ENCODE measurements at places on chromosomes 1 and 21.

GRCh38 chr1:20847611-20848080 lies 60.5 kb upstream of the HP1BP3 start:
- no peak for DNase-seq

DNA sequence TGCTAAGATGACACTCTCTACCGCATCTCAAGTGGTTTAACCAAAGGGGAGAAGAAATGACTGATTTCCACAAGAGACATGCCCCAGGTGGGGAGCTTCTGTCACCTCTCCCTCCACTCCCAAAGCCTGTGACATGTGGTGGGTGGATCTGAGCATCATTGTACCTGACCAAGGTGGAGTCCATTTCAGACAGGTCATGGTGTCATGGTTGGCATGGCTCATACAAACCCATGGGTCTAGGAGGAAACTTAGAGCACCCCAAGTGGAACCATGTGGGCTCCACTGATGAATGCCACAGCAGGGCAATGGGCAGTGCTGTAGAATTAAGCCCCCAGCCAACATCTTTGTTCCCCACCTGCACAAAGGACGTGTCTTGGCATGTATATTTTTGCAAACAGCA lies 131.5 kb upstream of the EDN2 start:
- DNase-seq, result no peak

DNA sequence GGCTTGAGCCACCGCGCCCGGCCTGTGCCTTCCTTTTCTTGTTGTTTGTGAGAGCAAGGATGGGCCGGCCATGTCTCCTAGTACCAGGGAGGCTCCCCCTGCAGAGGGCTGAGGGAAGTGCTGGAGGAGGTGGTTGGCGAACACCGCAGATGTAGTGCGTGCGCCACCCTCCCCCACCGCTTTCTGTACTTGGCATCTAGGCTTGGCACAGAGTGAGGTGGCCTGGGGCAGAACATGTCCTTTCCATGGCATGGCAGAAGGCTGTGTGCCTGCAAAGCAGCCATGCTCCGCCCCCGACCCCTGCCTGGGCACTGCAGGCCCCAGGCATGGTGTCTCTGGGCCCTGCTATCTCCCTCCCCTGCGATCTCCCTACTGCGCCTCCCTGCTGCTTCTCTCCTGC lies 30.7 kb downstream of the ALPL start:
- DNase-seq, result no peak

DNA sequence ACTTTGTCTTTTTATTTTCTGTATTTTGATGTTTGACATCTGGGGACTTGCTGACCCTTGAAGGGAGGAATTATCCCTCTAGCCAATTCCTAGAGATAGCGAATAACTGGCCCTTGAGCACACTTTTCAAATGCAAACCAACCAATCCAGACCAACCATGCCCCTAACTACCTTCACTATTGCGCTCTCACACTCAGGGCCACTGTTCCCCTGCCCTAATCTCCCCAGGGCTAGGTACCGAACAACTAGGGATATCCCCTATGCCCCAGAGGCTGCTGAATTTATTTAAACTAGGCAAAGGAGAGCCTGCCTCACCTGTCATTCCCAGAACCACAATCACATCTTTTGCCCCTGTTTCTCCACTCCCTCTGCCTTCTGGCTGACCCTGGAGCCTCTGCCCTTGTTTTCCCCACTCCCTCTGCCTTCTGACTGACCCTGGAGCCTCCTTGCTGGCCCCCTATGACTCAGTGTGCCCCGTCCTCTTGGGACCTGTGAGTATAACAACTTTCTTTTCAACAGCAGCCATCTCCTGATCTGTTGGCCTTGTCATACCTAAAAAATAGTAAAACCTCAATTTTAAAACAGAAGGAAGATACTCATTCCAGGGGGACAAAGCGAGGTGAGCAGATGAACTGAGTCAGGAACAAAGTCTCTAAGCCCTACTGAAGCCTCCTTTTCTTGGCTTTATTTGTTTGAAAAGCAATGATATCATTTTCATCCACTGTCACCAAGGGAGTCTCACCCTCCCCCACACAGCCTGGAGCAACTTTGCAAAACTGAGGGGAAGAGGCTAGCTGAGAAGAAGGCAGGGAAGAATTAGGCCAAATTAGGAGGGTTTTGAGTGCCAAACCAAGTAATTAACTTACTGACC lies 115.5 kb downstream of the NMNAT2 start:
- no peak for DNase-seq

- DNase-seq, result no peak
Observed at GRCh38 chr1:152108882-152109222, 6.4 kb downstream of the TCHH start.

GRCh38 chr1:5907966-5908365 lies 84.3 kb downstream of the NPHP4 start:
- DNase-seq, result no peak

DNA sequence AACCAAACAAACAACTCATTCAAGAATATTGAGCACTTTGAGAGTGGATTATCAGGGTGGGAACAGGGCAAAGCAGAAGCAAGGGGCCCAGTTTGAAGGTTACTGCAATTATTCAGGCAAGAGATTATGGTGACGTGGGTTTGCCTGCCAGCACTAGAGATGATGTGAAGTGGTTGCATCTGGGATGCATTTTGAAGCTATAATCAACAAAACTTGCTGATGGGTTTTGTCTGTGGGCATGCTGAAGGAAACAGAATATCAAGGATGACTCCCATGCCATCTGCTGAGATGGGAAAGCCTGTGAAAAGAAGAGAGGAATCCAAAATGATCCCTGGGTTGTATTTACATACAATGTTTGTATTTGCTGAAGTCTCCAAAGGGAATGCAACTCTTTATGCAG lies 224.3 kb upstream of the GREM2 start:
- no peak for DNase-seq

- DNase-seq, result no peak
Observed at GRCh38 chr1:162916821-162917613, 56.0 kb upstream of the CCDC190 start.

DNA sequence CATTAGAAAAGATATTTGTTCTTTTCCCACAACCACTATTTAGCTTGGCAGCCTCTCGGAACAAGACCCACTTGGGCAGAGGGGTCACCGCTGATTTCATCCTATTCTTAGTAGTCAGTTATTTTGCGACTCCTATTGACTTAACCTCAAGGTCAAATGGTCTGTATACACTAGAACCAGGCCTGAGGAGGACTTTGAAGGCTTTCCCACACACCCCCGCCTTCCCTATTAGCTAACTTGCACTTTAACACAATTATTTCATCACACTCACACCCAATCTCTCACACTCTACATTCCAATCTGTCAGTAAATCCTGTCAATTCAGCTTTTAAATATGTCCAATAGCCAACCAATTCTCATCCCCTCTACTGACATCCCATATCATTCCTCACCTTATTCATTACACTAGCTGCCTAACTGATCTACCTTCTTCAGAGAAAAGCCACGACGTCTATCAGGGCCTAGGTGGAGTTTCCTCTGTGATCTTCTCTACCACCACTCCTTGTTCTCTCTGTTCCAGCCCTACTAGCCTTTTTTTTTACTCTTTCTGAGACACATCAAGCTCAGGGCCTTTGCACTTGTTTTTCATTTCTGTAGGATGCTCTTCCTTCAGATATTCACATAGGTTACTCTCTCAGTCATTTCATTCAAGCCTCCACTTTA lies 1.0 kb upstream of the NIBAN1 start:
- DNase-seq, result no peak

- no peak for DNase-seq
Observed at GRCh38 chr1:151838222-151839081, 1.2 kb downstream of the C2CD4D start.

- DNase-seq, result no peak
Observed at GRCh38 chr1:236166041-236166440, 23.7 kb downstream of the GPR137B start.

GRCh38 chr1:182784556-182785171 lies 4.9 kb upstream of the NPL start:
- DNase-seq, result peak; percentile 79

GRCh38 chr1:216457356-216457755 lies 34.1 kb upstream of the USH2A start:
- DNase-seq, result no peak

- no peak for DNase-seq
Observed at GRCh38 chr1:173413271-173413707, 63.8 kb upstream of the PRDX6 start.

DNA sequence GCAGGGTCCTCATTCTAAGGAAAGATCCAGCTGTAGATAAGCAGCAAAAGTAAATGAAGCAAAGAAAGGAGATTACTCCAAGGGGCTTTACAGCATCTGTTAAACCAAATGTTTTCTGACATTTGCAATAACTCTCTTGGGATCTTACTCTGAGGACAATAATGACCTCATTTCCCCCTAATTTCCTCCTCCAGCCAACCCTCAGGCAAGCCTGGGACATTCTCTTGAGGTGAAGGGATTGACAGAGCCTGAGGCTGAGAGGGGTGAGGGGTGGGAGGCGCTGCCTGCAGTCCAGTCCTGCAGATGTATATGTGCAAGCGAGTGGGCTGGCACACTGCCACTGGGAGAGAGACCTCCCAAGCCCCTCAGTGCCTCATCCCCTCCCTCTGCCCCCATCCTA lies 40.5 kb upstream of the NEK2 start:
- DNase-seq, result no peak

GRCh38 chr1:229318056-229318455 lies 24.8 kb downstream of the CCSAP start:
- no peak for DNase-seq

DNA sequence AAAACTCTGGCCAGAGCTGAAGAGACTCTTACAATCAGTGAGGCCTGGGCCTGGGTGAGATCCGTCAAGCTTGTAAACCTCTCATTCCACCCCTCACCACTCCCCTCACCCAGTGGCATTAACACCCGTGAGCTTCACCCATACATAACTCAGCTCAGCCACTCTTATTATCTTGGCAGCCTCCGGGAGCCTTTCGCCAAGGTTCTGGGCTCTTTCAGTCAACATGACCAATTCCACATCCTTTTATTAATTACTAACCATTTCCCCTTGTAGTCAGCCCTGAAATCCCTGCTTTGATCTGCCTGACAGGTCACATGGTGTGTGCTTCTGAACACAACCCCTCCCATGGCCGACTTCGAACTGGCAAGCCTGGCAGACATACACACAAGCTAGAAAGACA lies 134.8 kb downstream of the SETD4 start:
- no peak for DNase-seq

GRCh38 chr1:160606611-160607010 lies 27.3 kb upstream of the CD84 start:
- no peak for DNase-seq

GRCh38 chr21:45045481-45045880 lies 28.9 kb upstream of the ADARB1 start:
- no peak for DNase-seq

DNA sequence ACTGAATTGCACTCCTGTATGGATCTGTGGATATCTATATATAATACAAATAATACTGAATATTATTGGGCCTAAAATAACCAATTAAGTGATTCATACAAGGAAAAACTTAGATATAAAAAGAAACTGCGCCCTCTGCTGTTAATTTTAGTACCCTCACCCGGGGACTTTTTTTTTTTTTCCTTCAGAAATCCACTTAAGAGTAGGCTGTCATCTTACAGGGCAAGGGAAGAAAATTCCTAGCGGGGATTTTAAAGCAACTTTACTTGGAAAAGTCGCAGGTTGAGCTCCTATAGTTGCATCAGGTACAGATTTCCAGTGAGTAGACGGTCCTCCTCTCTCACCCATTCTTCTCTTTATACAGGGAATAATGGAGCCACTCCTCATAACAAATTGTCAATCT lies 1.3 kb downstream of the NTNG1 start:
- no peak for DNase-seq

GRCh38 chr1:10813799-10814198 lies 17.4 kb upstream of the CASZ1 start:
- DNase-seq, result no peak

- DNase-seq, result no peak
Observed at GRCh38 chr1:60867782-60868181, 214.6 kb upstream of the NFIA start.

DNA sequence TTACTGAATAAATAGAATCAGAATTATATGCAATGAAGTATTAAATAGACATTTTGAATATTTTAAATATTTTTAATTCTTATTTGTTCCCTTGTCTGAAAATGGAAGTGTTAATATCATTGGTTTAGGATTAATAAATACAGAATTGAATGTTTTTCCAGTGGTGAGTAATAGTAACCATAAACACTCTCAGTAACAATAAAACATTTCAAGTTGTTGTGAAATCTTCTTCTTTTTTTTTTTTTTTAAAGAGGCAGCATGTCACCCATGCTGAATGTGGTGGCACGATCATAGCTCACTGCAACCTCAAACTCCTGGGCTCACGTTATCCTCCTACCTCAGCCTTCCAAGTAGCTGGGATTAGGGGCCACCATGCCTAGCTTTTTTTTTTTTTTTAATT lies 86.2 kb upstream of the ZBTB18 start:
- no peak for DNase-seq

DNA sequence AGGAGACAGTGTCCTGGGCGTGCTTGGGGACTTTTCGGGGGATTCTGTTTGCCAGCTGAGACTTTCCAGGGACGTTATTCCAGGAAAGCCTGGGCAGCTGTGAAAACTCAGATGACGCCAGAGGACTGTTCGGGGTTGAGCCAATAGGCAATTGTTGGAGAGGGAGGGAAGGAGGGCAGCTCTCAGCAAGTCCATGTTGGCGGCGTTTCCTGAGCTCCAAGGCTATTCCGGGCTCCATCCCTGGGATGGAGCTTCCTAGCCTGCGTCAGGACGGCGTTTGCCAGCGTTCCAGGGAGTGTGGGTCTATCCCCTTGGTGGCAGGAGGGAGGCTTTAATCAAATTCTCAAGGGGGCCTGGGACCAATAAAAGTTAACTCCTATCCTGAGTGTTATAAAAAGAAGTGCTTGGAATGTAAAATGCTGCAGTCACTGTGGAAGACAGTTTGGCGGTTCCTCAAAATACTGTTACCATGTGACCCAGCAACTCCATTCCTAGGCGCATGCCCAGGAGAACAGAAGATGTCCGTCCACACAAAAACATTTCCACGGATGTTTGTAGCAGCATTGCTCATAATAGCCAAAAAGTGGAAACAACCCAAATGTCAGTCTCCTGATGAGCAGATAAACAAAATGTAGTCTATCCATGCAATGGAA lies 15.2 kb downstream of the SLC27A3 start:
- no peak for DNase-seq

GRCh38 chr1:162016631-162017030 lies 7.0 kb downstream of the OLFML2B start:
- DNase-seq, result no peak

DNA sequence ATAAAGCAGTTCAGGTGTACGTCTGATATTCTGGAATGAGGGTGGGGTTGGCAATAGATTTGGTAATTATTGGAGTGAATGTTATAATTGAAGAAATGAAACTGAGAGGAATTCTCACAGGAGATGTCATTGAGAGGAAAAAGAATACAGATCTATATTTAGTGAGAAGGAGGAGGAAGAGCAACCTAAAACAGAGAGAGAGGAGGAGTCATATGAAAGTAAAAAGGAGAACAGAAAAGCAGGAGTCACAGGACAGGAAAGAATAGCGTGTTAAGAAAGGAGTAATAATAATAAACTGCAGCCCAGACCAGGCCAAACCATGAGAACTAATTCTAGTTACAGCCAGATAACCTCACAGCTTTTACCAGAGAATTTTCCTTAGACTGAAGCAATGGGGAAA lies 62.7 kb upstream of the MROH9 start:
- DNase-seq, result no peak

GRCh38 chr1:30883389-30884172 lies 25.0 kb downstream of the SDC3 start:
- no peak for DNase-seq

- DNase-seq, result no peak
Observed at GRCh38 chr1:114468047-114468446, 43.0 kb downstream of the TRIM33 start.

- DNase-seq, result no peak
Observed at GRCh38 chr1:53090227-53091147, 28.5 kb downstream of the PODN start.
